ENCODE measurements at places on chromosomes 1 and 21. TPM values are rescaled to one million over a fixed set of nuclear protein-coding genes. Genes with fewer than 3 reads are reported as not detected.

DNA sequence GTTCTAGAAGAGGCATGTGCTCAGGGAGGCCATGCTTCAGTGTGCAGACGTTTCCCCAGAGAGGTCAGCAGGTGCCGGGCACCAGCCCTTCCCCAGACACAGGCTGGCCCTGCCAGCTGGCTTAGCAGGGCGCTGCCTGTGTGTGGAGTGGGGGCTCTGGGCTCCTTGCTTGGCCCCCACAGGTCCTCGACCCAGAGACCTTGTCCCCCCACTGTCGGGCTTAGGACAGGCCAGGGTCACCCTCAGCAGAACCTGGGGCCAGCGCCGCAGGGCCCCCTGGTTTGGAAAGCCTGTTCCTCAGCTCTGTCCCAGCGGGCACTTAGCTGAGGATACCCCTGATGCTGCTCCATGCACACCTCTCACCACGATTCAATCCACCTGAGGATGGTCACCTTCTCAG, 172.3 kb upstream of the ARHGEF16 start:
- no peak for DNase-seq

- no peak for DNase-seq
These were observed 48.0 kb downstream of the BACE2 start for GRCh38 chr21:41215856-41216408.

GRCh38 chr1:109904105-109904817, 6.4 kb upstream of the CSF1 start:
- no peak for DNase-seq

GRCh38 chr1:193558491-193559028, 372.1 kb upstream of the B3GALT2 start:
- no peak for DNase-seq

DNA sequence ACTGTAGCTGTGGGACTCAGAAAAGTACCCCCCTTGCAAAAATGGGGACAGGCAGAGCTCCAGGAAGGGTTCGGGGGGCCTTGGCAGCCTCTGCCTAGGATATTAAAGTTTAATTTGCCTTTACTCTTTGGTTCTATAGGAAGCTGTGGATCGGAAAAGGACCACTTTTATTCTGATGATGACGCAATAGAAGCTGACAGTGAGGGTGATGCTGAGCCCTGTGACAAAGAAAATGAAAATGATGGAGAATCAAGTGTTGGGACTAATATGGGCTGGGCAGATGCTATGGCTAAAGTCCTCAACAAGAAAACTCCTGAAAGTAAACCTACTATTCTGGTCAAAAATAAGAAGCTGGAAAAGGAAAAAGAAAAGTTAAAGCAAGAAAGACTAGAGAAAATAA, 17.1 kb downstream of the RRP15 start:
- no peak for DNase-seq

GRCh38 chr1:16078925-16079656, 5.6 kb upstream of the FAM131C start:
- DNase-seq, result peak; percentile 72

GRCh38 chr1:7534061-7534825, 236.9 kb upstream of the VAMP3 start:
- no peak for DNase-seq

GRCh38 chr1:68551459-68551858, 54.6 kb upstream of the DEPDC1 start:
- no peak for DNase-seq

DNA sequence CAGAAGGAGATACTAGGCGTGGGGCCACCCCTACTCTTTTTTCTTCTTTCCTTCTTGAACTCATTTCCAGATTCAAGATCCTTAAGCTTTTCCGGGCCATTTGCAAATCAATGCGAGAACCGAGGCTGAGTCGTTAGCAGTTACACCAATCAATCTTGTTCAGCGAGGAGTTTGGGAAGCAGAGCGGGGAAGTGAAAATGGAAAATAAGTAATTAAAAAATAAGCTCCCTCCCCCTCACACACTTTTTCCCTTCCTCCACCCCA, 1.7 kb upstream of the NEGR1 start:
- no peak for DNase-seq

GRCh38 chr1:2337501-2337900, 53.9 kb downstream of the MORN1 start:
- no peak for DNase-seq

Gene RGS4
- total RNA-seq, result 3.2 TPM

Gene C1orf185
- total RNA-seq, result not detected

Gene TMEM51
- total RNA-seq, result 4.1 TPM

Gene CLDN14
- total RNA-seq, result not detected

Gene LIN28A
- total RNA-seq, result not detected

Gene OR2L3
- total RNA-seq, result not detected

Gene CLIC6
- total RNA-seq, result 11.2 TPM

Gene PKLR
- not detected for total RNA-seq

Gene GPR157
- total RNA-seq, result 48.4 TPM
